NCI-H748 treated with DMSO at 0.1 percent for 48 hours (cell line): ENCODE measurements at places on chromosomes 16 and 17.

DNA sequence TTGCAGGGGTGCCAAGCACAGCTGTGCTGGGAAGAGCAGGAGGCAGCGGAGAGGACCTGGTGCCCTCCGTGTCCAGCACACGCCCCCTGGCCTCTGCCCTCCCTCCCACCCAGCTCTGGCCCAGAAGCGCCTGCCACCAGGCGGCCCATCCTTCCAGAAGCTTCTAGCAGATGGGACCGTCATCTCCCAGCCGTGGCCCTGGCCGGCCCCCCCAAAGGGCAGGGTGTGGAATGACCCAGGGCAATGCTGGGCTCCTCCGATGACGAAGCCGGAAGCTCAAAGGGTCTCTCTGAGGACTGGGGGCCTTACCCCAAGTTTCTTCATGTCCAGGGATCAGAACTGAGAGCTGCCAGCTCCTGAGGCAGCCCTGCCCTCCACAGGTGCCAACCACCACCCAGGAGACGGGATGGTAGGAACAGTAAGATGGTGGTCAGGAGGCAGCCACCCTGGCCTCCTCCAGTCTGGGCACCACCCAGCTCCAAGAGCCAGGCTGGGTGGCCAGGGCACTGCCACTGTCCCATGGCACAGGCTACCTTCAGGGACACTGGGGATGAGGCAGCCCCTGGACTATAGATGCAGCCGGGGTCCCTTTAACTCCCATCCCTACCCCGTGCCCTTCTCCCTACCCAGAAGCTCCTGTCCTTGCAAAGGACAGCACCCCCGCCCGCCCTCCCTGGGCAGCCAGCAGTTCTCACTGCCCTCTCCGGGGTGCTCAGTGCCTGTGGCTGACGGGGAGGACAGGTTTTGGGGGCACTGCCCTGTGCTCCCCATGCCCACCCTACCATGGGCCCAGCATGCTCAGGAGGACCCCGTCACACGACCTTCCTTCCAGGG, 6.5 kb upstream of the CDH15 start:
- DNase-seq, result no peak

DNA sequence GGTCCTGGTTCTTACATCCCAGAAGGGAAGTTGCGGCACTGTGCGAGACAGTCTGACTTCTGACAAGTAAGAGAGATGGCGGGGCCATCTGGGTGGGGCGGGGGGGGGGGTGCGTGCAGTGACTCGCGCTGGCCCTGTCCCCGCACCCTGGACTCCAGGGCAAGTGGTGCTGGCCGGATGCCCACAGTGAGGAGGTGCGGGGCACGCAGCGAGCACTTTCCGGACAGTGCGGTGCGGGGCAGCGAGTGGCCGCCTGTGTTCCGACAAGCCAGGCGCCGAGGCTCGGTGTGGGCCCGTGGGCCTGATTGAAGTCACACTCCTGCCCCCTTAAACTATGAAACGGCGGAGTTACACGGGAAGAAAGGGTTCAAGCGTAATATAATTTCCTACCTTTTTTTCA, 106.4 kb downstream of the BANP start:
- no peak for DNase-seq

DNA sequence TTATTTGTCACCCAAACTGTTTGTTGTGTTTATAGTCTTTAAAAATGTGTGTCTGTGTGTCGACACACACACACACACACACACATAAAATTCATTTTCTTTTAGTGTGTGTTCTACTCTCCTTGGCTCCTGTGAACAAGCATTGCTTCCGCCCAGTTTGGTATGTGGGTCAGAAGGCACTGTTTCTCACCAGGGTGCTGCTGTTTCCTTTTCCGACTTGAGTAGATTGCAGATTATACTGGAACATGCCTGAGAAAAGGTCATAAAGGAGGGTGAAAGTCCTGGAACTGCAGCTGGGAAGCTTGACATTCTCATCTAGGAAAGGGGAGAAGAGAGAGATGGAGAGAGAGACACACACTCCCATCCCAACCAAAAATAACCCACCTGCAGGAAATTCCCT, 330.3 kb downstream of the BCAS3 start:
- DNase-seq, result no peak

GRCh38 chr16:72796222-72796621, 251.7 kb downstream of the ZFHX3 start:
- no peak for DNase-seq

- DNase-seq, result no peak
Measured at GRCh38 chr17:77061669-77062068, 79.1 kb upstream of the SEC14L1 start.

DNA sequence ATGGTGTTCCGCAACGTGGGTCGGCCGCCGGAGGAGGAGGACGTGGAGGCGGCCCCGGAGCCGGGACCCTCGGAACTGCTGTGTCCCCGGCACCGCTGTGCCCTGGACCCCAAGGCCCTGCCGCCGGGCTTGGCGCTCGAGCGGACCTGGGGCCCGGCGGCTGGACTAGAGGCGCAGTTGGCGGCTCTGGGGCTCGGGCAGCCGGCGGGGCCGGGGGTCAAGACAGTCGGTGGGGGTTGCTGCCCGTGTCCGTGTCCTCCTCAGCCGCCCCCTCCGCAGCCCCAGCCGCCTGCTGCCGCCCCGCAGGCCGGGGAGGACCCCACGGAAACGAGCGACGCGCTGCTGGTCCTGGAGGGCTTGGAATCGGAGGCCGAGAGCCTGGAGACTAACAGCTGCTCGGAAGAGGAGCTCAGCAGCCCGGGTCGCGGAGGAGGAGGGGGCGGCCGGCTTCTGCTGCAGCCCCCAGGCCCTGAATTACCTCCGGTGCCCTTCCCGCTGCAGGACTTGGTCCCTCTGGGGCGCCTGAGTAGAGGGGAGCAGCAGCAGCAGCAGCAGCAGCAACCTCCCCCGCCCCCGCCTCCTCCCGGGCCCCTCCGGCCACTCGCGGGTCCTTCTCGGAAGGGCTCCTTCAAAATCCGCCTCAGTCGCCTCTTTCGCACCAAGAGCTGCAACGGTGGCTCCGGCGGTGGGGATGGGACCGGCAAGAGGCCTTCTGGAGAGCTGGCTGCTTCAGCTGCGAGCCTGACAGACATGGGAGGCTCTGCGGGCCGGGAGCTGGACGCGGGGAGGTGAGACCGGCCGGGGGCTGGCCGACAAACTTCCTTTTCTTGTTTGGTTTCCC, 821 bp downstream of the SOCS7 start:
- no peak for DNase-seq

DNA sequence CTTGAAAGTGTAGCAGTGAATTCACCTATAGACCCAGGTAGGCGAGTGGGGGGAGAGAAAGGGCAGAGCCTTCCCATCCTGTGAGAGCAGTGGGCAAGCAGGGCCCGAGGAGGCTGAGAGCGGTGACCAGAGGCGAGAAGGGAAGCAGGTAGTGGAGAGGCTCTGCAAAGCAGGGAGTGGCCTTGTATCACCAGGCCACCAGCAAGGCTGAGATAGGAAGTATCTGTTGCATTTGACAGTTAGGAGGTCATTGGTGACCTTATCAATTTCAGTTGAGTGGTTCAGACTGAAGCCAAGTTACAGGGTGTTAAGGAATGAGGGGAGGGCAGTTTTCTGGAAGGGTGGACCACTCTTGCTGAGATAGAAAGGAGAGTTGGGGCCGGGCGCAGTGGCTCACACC, 10.7 kb upstream of the HSD3B7 start:
- no peak for DNase-seq

DNA sequence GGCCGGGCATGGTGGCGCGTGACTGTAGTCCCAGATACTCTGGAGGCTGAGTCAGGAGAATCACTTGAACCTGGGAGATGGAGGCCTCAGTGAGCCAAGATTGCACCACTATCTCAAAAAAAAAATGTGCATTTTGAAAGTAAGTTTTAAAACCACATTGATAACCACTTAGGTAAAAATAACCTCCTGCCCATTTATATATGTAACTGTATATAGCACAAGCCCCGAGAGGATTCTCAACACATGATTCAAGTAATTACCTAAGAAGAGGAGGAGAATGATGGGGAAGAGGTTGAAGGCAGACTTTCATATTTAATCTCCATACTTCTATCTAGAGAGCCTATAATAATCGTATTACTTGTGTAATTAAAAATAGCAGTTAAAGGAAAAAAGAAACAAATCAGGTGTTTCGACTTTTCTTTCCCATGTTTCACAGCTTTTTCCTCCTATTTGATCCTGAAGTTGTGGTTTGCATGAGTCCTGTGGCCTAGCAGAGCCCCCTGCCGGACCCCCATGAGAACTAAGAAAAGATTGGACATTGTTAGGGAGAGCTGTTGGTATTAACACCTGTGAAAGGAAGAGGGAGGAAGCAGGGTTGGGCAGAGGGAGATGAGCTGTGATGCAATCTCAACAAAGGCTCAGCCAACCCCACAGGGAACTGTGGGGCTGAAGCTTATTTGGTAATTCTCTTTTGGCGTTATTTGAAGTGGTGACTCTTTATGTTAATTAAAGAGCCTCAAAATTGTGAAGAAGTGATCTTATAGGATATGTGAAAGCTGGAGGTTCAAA, 22.1 kb downstream of the PMFBP1 start:
- DNase-seq, result no peak

GRCh38 chr17:59002848-59003247, 103.8 kb downstream of the TRIM37 start:
- no peak for DNase-seq

GRCh38 chr16:86490859-86491639, 19.3 kb upstream of the FOXF1 start:
- DNase-seq, result no peak

- peak; percentile 50 for DNase-seq
Measured at GRCh38 chr16:85709766-85710585, 21.2 kb upstream of the GINS2 start.

DNA sequence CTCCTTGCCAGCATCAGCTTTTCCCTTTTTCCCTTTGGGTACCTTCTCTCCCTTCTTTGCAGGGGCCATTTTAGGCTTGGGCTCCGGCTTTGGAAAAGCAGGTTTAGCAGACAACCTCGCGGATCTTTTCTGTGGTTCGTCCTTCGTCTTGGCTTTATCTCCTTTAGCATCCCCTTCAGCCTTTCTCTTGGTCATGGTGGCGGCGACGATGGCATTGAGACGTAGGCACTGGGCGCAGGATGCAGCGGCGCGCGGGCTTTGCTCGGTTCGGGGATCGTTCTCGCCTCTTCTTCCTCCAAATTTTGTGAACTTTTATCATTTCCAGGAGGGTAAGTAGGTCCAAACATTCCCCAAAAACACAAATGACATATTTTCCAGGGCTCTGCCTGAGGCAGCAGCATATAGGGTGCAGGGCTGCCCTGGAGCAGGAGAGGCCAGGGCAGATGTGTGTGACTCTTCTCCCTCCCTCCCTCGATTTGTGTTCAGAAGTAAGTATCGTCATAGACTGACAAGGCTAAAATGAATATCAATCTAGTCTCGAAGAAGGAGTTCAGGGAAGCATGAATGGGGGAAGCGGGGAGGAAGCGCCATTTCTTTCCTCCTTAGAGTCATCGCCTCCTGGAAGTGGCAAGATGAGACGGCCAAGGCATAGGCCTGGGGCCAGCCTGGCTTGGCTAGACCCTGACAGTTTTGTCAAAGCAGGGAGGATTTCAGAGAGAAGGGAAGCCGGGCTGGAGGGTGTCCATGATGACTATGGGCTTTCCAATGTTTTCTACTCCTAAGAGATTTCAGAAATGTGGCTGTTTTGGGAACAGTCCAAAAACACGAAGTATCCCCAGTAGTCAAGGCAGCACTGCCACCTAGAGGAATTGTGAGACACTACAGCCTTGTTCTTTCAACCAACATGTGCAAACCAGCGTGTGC, 13.2 kb downstream of the CHCT1 start:
- DNase-seq, result peak; percentile 81

DNA sequence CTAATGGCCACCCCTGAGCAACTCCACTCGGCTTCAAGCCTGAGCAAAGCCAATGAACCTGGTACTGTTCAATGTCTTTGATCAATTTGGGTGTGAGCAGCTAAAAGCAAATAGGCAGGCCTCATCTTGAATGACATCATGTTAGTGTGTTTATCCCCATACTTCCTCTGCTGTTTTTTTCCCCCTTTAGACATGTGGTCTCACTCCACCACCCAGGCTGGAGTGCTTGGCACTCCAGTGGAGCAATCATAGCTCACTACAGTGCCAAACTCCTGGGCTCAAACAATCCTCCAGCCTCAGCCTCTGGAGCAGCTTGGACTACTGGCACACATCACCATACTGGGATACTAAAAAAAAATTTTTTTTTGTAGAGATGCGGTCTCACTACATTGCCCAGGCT, 75.4 kb downstream of the ARHGAP17 start:
- DNase-seq, result no peak

DNA sequence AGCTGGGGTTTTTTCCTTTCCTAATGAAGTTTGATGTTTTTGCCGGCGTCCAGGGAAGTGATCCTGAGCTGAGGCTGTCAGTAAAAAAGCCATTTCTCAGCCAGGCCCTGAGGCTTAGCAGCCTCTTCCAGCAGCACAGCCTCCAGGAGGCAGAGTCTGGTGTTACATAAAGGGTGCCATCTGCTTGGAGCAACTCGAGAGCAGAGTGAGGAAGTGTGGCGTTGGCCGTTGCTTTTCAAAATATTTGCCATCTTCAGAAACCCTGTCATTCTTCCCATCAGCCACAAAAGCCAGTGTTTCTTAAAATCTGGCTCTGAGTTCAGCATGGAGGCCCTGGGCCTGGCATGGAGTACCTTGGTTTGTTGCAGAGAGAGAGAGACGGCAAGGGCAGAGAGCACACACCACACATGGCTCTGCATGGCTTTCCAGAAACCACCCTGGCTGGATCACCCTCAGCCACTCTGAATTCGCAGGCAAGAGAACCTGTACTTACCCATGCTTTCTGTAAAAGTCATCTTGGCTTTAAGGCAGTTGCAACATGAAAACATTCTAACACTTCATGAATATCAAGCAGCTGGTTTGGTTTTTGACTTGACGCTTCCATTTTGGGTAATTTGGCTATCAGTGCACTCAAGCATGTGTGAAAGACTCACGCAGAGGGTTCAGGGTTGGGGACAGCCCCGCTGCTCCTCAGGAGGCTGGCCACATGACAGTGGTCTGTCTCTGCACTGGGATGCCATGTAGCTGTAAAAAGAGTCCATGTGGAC, 21.0 kb downstream of the PMM2 start:
- DNase-seq, result no peak

- no peak for DNase-seq
Measured at GRCh38 chr16:4938683-4939030, 1.7 kb upstream of the PPL start.

DNA sequence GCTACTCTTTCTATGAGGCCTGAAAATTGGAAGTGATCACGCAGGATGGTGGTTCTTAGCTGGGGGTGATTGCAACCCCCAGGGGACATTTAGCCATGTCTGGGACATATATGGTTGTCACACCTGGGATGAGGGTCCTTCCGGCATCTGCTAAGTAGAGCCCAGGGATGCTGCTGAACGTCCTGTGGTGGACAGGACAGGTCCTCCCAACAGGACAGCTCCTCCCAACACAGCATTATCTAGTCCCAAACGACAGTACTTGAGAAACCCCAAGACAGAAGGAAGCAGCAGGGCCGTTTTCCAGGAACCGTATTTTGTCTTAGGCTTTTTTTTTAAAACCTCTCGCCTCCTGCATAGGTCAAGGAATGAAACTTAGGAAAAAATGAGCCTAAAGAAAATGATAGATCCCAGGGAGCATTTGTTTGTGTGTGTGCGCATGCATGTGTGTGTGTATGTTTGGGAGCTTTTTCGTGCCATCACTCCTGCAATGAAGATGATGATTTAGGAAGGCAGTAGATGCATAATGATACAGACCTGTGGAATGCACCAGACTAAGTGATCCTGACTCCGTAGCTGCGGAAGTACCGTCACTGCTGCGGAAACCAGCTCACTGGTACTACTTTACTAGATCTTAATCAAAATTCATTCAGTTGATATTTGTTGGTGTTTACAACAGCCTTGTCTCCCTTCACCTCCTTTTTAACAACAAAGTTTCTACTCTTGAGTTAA, 118.2 kb downstream of the SNX29 start:
- no peak for DNase-seq

- DNase-seq, result no peak
Measured at GRCh38 chr16:88014954-88015805, 63.9 kb downstream of the BANP start.
